ENCODE measurements at places on chromosomes 6 and 20.

DNA sequence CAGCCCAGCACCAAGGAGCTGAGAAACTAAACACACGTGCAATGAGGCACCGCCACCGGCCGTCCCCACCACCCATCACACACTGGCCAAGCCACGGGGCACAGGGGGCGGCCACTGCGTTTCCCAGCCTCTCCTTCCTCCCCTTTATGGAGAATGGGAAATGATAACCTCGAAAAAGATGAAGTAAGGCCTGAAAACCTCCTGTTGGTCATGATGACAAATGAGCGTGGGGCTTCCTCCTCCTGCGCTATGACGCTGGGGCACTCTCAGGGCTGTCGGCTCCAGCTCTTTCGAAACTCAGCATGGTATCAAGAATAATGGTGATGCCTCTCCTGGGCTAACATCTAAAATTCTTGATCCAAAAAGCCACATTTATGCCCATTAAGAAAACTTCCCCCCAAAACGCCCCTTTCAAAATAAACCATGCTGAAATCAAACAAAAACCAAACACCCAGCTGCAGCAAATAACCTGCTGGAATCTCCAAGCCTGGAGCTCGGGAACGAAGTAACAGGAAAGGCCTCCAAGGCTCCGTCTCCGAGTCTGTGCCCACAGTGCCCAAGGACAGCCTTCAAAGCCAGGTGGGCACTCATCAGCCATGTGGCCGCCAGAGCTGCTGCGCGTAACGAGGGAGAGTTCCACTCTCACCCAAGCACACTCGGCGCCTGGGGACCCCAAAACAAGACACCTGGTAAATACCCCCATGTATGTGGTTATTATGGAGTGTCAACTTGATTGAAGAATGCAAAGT, 50.0 kb downstream of the TAF4 start:
- no peak for DNase-seq

- DNase-seq: no peak
Observed at GRCh38 chr20:58389324-58389967, 417 bp downstream of the VAPB start.

DNA sequence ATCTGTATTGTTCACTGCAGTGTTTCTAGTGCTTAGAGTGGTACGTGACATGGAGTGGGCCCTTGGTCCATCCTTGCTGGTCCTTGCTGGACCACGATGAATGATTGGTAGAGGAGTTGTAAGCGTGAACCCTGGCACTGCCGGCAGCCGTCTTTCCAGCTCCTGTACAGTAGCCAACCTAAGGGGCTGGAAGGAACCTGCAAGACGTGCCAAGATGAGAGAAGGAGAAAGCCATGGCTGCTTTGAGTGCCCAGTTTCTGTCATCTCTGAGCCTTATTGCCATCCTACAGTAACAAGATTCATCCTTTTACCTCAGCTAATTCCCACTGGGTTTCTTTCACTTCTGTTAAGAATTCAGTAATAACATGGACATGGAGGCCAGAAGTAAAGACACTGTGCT, 5.9 kb downstream of the DHX35 start:
- no peak for DNase-seq

- no peak for DNase-seq
Observed at GRCh38 chr6:109023356-109023925, 71.2 kb downstream of the SESN1 start.

DNA sequence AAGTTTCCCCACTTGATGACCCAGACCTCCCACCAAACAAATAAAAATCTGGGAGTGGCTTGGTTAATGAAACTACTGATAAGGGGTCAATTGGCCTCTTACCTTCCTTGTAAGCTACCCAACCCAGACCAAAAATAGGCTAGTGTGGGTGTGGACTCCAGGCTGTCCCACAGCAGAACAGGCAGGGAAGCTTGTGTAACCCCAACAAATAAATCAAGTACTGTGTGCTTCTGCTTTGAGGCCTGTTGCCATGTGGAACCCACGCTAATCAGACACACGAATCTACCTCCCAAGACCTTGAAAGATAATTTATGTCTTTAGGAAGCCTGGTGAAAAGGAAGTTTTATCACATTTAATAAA, 33.7 kb upstream of the PAQR8 start:
- DNase-seq: no peak

GRCh38 chr6:144176043-144176442, 25.7 kb downstream of the STX11 start:
- DNase-seq: no peak

GRCh38 chr6:167664678-167665660, 161.7 kb upstream of the AFDN start:
- DNase-seq: no peak

GRCh38 chr6:29630315-29630714, 2.7 kb downstream of the GABBR1 start:
- DNase-seq: no peak

GRCh38 chr20:21710341-21710740, 4.9 kb downstream of the PAX1 start:
- no peak for DNase-seq

Data from NCI-H187 (cell line).